Stimulated activated CD4-positive, alpha-beta T cell treated with anti-CD3 and anti-CD28 coated beads, Interleukin-12 subunit alpha, Interleukin-12 subunit beta, amount 100 ng/mL, for 4 hours (primary cell): ENCODE measurements at places on chromosomes 1 and 21.

DNA sequence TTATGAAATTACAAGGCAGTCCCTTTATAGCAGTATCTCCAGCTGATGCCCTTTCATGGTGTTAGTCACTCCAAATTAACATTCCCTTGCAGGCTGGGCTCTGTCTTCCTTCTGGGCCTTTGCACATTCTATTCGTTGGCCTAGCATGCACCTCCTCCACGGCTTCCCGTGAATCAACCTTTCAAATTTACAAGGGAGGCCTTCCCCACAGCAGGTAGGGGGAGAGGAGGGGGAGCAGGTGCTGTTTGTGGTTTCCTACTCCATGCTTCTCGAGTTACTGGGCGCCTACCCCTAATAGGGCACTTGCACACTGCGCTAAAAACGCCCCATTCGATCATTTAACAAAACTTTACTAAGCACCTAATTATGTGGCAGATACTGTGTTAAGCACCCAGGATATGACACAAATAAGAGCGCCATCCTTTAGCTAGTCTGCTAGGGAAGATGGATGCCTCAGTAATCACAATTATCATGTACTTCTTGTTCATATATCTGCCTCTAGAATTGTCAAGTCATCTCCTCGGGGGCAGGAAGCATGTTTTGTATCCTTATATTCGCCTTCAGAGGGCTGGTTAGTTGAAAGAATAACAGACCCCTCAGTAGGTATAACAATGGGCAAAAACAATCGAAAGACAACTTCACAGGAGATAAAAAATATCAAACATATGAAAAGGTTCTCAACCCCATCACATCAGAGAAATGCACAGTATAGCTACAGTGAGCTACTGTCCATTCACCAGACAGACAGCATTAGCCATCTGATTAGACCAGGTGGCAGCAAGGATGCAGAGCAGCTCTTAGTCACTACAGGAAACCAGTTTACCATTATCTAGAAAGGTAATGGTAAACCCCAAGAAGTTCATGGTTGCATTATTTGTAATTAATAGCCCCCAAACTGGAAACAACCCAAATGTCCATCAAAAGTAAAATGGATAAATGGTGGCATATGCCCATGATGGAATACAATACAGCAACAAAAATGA is 1.7 kb upstream of the ADAR start:
- peak; percentile 43 for DNase-seq

GRCh38 chr21:29470397-29470796 is 171.7 kb downstream of the BACH1 start:
- DNase-seq: no peak

DNA sequence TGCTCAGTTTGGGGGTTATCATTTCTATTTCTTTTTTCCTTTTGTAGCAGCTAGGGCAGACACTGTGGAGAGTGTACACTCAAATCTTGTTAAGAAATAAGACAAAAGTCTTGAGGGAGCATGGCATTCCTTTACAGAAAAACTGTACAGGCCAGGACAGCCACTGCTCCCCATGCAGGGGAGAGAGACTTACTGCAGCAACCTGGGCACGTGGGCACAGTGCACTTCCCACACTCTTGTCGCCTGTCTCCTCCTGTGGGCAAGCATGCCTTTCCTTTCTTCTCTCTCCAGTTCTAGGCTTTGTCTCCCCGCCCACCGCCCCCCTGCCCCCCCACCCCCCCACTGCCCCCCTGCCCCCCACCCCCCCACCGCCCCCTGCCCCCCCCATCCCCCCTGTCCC is 51.9 kb downstream of the PHC2 start:
- no peak for DNase-seq

GRCh38 chr1:104874044-104874443 is 1124.3 kb downstream of the AMY1C start:
- no peak for DNase-seq
